Neuronal stem cell (in vitro differentiated cells): ENCODE measurements at places on chromosomes 5 and 9.

- no peak for DNase-seq
These were observed 165.3 kb downstream of the LPAR1 start for GRCh38 chr9:110872920-110873319.

DNA sequence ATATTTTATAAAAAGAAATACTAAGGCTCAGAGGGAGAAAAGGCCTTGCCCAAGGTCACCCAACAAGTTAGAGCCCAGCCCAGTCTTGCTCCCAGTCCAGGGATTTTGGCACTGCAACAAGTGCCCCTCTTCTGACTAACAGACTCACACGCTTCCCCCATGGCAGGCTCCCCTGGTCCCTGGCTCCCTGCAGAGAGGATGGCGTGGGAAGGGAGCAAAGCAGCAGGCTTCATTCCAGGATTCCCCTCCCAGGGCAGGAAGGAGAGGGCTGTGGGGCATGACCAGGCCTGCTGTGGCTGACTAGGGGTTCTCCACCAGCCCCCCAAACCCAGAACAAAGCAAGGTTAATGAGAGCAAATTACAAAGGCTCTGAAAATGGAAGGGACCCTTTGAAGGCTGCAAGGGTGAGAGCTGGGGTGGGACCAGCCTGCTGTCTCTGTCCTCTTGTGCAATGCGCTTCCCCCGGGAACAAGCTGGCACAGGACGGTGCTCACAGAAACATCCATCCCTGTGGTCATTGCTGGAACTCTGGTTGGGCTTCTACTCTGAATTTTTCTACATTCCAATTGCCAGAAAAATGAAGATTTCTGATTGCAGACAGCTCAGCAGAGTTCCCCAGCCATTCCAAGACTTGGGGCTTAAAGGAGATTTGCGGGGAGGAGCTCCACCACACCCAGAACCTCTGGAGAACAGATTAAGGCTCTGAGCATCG, 37.1 kb upstream of the FAT2 start:
- DNase-seq = no peak

DNA sequence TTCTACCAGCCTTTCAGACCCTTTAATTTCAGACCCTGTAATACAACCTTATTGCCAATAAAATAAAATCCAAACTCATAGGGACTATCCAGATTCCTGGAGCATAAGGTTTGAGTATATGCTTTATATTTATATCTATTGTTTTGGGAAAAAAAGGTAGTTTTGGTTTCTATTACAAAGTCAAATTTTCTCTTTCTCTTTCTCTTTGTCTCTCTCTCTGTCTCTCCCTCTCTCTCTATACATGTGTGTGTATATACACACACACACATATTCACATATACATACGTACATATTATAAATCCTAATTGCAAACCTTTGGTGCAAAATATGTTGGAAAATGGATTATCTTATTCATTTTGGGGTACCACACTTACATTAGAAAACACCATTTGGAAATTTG, 39.0 kb downstream of the TMEM232 start:
- DNase-seq = no peak

GRCh38 chr9:126470241-126470993, 143.3 kb upstream of the LMX1B start:
- DNase-seq = no peak

GRCh38 chr5:76544268-76544926, 78.8 kb downstream of the F2RL2 start:
- peak; percentile 8 for DNase-seq

DNA sequence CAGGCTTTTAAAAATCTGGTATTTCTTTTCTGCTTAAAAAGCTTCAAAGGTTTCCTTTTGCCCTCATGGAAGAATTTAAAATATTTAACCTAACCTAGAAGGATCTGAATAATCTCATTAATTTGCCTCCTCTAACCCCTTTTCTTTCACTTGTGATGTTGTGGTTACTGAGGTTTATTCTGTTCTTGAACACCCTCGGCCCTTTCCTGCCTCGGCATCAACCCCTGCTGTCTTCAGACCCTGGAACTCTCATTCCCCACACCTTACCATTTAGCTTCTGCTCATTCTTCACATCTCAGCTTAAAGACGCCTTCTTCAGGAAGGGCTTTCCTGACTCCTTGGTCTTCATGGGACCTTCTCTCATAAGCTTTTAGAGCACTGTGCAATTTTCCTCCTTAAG, 131.4 kb upstream of the MAN2A1 start:
- DNase-seq = no peak

GRCh38 chr9:86721226-86721781, 226.0 kb downstream of the GAS1 start:
- no peak for DNase-seq

GRCh38 chr5:157747173-157747740, 3.7 kb downstream of the LSM11 start:
- no peak for DNase-seq

- no peak for DNase-seq
These were observed 71.2 kb upstream of the SLC28A3 start for GRCh38 chr9:84411683-84412267.

- DNase-seq = no peak
These were observed 991.7 kb upstream of the ARRDC3 start for GRCh38 chr5:92374859-92375258.

DNA sequence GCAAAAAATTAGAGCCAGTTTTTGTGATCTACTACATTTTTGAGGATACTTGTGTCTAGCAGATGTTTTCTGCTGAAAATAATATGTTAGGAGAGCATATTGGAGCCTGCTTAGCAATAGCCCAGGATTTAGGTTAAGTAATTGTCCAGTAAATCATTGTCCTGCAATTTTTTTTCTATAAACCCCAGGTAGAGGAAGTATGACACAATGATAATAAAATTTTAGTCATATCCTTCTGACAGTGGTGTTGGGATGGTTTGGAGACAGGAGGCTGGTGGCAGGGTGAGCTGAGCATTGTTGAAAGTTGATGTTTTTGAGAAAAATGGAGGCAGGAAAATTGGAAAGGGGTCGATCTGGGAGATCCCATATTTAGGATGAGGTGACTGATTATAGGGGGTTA, 3.5 kb downstream of the SNCAIP start:
- no peak for DNase-seq

DNA sequence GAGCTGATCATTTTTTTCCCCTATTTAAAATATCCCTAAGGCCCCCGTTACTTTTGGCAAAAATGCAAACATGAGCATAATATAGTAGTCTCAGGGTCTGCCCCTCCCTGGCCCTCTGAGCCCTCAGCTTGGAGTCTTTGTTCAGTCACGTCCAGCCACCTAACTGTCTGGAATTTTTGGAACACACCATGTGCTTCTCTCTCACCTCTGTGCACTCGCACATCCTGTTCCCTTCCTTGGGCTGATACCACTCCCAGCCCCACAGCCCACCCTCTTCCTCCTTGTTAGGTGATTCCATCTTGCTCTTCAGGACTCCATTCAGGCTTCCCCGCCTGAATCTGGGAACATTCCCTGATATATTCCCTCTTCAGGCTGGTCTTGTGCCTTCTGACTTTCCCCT, 16.0 kb downstream of the TDRD7 start:
- no peak for DNase-seq

GRCh38 chr9:70125621-70126263, 82.1 kb downstream of the MAMDC2 start:
- no peak for DNase-seq

- no peak for DNase-seq
These were observed 29.2 kb downstream of the CDKN2A start for GRCh38 chr9:21964925-21965385.

GRCh38 chr5:178123966-178124925, 6.6 kb upstream of the RMND5B start:
- DNase-seq = no peak

GRCh38 chr5:95655575-95655974, 9.0 kb downstream of the RFESD start:
- no peak for DNase-seq

DNA sequence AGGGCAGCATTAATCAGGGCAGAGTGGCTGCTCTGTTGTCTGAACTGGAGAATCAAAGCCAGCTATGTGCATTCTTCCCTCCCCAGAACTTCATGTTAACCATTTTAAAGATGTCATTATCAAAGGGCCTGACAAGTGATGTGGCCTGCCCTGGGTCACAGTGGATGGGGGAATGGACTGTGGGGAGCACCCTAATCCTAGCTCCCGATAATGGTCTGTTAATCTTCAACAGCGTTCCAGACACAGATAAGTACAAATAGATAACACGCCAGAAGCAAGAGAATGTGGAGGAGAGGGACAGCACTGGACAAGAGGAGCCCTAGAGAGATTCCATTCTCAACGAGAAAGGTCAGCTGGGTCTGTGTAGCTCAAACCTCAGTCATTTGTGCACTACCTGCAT, 77.5 kb downstream of the DPYSL3 start:
- no peak for DNase-seq

DNA sequence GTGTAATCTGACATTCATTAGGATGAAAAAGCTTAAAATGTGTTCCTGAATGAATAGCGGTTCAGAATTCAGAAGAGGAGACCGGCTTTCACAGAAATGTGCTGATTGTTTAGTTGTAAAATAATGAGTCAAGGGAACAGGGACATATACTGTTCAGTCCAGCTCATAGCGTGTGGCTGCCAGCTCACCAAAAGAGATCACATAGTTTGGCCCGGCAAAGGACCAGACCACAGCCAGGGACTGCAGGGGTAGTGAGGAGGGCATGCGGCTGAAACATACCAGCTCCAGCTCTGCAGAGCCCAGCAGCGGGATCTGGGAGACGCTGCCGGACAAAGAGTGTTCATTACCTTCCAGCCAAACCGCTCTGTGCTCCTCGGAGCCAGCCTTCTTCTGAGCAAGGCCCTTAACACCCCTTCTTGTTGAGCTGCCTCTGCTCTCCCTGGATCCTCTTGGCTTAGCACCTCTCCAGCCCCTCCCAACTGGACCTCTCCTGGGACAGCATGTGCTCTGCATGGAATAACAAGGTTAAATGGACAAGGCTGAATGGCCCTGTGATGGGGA, 116.8 kb upstream of the CNTLN start:
- DNase-seq = no peak

- no peak for DNase-seq
These were observed 16.7 kb downstream of the NXNL2 start for GRCh38 chr9:88551546-88552137.

- DNase-seq = no peak
These were observed 607.9 kb downstream of the SLCO4C1 start for GRCh38 chr5:101688156-101688555.
